Chondrocyte (in vitro differentiated cells): ENCODE measurements at places on chromosomes 7 and 10. TPM values are rescaled to one million over a fixed set of nuclear protein-coding genes. Genes with fewer than 3 reads are reported as not detected.

The CLRN3 gene
- not detected in 3 replicates for total RNA-seq

The GBX1 gene
- not detected in 3 replicates for total RNA-seq

The ELOVL3 gene
- not detected in 3 replicates for total RNA-seq

The GIMAP4 gene
- not detected in 3 replicates for total RNA-seq

The RGS10 gene
- total RNA-seq, result 17.8 to 19.7 TPM (median 19.0 TPM) in 3 replicates

The SPDYE8 gene
- not detected in 3 replicates for total RNA-seq

The CDK14 gene
- total RNA-seq, result 53.7 to 97.9 TPM (median 61.4 TPM) in 3 replicates

The RNLS gene
- total RNA-seq, result 5.1 to 5.8 TPM (median 5.3 TPM) in 3 replicates

The PLAU gene
- total RNA-seq, result 54.2 to 84.9 TPM (median 54.8 TPM) in 3 replicates

The PNLIPRP2 gene
- total RNA-seq, result not detected in 3 replicates

GRCh38 chr10:132199854-132200311, 13.1 kb downstream of the DPYSL4 start:
- no peak for DNase-seq

DNA sequence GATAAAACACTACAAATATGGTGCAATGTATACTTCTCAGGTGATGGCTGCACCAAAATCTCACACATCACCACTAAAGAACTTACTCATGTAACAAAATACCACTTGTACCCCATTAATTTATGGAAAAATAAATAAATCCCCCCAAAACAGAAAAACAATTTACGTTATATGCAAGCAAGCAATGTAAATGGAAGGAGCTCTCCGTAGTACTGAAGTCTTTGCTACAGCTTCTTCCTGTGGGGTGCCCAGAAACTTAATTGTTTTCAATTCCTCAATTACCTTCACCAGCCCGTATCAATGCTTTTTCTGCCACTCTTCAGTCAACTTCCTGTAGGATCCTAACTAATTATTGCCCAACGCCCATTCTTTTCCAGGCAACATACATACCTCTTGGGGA, 138.1 kb downstream of the RELN start:
- DNase-seq, result no peak

- no peak for DNase-seq
Observed at GRCh38 chr7:6049780-6050179, 18.6 kb downstream of the ANKRD61 start.

DNA sequence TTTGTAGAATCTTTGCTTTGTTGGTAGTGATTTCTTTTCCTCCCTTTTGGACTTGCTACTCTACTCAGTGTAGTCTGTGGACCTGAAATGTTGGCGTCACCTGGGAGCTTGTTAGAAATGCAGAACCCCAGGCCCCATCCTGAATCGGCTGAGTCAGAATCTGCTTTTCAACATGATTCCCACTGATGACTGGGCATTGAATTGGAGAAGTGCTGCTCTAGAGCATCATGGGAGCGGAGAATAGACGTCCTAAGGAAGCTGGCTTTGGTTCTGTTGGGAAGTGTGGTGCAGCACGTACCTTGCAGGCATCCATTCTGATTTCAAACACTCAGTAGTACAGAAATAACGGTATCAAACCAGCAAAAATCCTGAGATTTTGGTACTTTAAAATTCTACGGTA, 54.7 kb downstream of the RBM33 start:
- no peak for DNase-seq

DNA sequence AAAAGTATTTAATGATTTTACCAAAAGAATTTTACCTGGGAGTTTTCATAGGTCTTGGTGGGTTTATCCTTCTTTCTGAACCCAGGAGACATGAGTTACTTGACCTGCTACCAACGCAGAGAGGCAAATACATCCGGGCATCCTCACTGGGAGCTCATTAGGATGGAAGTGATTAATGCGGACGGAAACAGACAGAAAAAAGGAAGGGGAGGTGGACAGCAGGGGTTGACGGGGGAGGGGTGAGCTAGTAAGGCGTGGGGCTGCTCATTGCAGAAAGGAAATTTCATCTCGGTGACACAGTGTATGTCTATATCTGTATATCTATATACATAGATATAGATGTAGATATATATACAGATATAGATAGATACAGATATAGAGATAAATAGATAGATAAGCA, 408.2 kb upstream of the ADARB2 start:
- no peak for DNase-seq

- DNase-seq, result no peak
Observed at GRCh38 chr7:26200038-26200443, 505 bp downstream of the HNRNPA2B1 start.

DNA sequence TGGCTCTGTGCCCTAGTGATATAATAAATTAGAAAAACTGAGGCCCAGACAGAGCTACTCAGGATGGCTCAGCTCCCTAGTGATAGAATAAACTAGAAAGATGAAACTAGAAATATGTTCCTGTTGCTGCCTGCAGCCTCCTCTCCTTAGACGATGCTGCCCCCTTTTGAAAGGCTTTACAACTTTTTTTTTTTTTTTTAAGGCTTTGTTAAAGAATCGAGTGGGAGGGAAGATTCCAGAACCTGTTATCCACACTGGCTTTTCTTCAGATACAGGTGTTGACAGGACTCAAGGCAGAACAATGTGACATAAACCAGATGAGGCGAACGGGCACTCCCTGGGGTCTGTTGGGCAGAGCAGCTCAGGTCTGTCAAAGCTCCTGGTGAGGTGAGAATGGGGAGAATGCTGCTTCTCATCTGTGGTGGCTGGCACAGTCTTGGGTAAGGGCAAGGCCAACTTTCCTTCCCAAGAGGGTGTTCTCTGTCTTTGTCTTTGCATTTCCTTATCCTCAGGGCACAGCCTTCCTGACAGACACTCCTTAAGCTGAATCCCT, 175.1 kb downstream of the COBL start:
- DNase-seq, result no peak

DNA sequence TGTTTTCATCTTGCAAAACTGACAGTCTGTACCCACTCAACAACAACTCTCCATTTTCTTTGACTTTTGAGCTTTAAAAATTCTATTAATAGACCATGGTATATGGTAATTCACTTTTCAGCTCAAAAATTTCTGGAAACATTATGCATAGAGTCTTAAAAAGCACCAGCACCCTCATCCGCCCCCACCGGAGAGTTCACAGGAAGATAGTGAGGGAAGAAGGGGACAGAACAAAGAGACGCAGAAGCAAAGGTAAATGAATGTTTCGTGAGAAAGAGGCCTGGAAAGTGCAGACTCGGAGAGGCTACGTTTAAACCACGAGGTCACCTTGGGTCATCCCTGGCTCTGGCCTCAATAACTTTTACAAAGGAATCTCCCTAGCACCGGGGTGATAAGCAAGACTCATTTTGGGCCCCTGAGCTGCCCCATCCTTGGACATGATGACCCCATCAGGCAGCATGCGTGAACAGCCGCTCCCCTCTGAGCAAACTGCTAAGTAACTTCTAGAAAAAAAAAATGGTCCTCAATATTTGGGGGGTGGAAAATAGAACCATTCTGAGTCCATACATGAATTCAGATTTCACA, 96.3 kb downstream of the CPXM2 start:
- DNase-seq, result no peak

- DNase-seq, result no peak
Observed at GRCh38 chr7:98078197-98078870, 28.3 kb upstream of the LMTK2 start.

- no peak for DNase-seq
Observed at GRCh38 chr10:96587264-96588059, 650 bp upstream of the TM9SF3 start.

- peak; percentile 64 for DNase-seq
Observed at GRCh38 chr7:66837007-66837406, 84.0 kb upstream of the TMEM248 start.

- no peak for DNase-seq
Observed at GRCh38 chr10:130623680-130624267, 487.6 kb downstream of the GLRX3 start.
